Suprapubic skin (tissue), 4 donors: ENCODE measurements at places on chromosomes 2 and 18. TPM values are rescaled to one million over a fixed set of nuclear protein-coding genes. Genes with fewer than 3 reads are reported as not detected.

- no peaks in the 10 kb centered on the region for H3K27me3 ChIP-seq
- H3K27ac ChIP-seq: no peak overlapping the region
- H3K36me3 ChIP-seq: no peaks in the 10 kb centered on the region
- no peak for DNase-seq
- no peaks in the 10 kb centered on the region for H3K4me1 ChIP-seq
- no peak overlapping the region for H3K4me3 ChIP-seq
Observed at GRCh38 chr2:67871686-67872412, 191.0 kb downstream of the C1D start.

- DNase-seq: no peak
- H3K4me3 ChIP-seq: no peak overlapping the region
- no peaks in the 10 kb centered on the region for H3K4me1 ChIP-seq
- H3K27ac ChIP-seq: no peak overlapping the region
Observed at GRCh38 chr2:107418708-107419107, 408.0 kb upstream of the RGPD4 start.

- no peaks in the 10 kb centered on the region for H3K4me1 ChIP-seq
- H3K27me3 ChIP-seq: no peaks in the 10 kb centered on the region
- no peak overlapping the region for H3K27ac ChIP-seq
- no peaks in the 10 kb centered on the region for H3K36me3 ChIP-seq
- H3K4me3 ChIP-seq: no peak overlapping the region
- DNase-seq: no peak
Observed at GRCh38 chr2:127893494-127893893, 7.7 kb upstream of the AMMECR1L start.

GRCh38 chr2:205361272-205361671, 321.0 kb upstream of the NRP2 start:
- no peak overlapping the region for H3K27ac ChIP-seq
- H3K4me1 ChIP-seq: no peaks in the 10 kb centered on the region
- no peak overlapping the region for H3K4me3 ChIP-seq
- no peaks in the 10 kb centered on the region for H3K27me3 ChIP-seq
- no peak for DNase-seq
- no peaks in the 10 kb centered on the region for H3K36me3 ChIP-seq

DNA sequence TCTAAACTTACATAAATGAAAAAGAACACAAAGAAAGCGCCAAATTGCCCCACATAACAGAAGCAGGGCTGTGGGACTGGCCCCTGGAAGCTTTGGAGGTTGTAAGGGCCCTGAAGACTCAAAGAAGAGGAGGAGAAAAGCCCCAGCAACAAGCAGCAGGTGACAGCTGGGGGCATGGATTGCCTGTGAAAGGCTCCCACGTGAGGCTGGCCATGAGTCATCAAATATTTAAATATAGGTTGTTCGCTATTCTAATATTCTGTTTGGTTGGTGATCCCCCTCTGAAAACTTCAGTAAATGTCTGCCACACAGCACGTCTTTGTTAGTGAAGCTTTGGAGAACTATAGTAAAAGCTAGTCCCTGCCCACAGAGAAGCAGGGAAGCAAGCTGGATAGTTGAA, 132.4 kb downstream of the MREG start:
- H3K27me3 ChIP-seq: no peaks in the 10 kb centered on the region
- H3K4me3 ChIP-seq: no peak overlapping the region
- no peak overlapping the region for H3K27ac ChIP-seq
- H3K36me3 ChIP-seq: no peaks in the 10 kb centered on the region

- peaks cover 9% of the 10 kb centered on the region for H3K4me1 ChIP-seq
- H3K36me3 ChIP-seq: peaks cover 1% of the 10 kb centered on the region
- no peak overlapping the region for H3K27ac ChIP-seq
- H3K4me3 ChIP-seq: no peak overlapping the region
- DNase-seq: peak; percentile 58
- no peaks in the 10 kb centered on the region for H3K27me3 ChIP-seq
Observed at GRCh38 chr2:72127401-72128058, 20.1 kb downstream of the CYP26B1 start.

DNA sequence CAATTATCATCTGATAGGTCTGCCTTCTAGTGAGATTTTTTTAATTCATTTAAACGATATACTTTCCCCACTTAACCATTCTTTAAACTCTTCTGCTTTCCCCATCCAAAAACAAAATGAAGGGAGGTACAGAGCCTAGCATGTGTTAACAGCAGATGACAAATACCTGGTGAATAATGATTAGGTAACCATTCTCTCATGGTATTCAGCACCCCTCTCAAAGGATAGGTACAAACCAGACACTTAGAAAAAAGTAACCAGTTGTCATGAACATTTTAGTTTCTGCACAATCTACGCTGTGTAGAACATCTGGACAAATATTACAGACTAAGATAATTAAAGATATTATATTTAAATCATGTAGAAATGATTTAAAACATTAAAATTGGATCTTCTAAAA, 56.3 kb downstream of the DNAH7 start:
- no peaks in the 10 kb centered on the region for H3K27me3 ChIP-seq
- no peaks in the 10 kb centered on the region for H3K36me3 ChIP-seq
- no peak for DNase-seq
- no peak overlapping the region for H3K27ac ChIP-seq
- H3K4me1 ChIP-seq: no peaks in the 10 kb centered on the region

GRCh38 chr2:1538663-1539062, 125.4 kb downstream of the TPO start:
- H3K4me3 ChIP-seq: no peak overlapping the region
- peak; percentile 57 for DNase-seq
- H3K36me3 ChIP-seq: no peaks in the 10 kb centered on the region
- no peaks in the 10 kb centered on the region for H3K4me1 ChIP-seq

DNA sequence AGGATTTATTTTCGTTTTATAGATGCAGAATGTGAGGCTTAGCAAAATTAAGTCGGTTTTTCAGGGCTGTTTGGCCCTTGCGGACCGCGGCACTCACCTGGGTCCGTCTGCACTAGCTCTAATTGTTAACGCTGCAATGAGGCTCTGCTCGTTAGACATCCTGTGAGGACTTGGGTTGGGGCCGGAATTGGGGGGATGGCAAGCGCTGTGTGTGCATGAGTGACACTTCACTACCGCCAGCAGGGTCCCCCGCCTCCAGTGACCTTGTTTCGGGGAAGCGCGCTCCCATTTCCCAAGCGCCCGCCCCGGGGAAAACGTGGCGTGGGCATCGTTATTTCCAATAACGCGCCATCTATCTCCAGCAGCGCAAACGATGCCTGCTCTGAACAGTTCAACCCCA, 54.2 kb downstream of the KCNG2 start:
- H3K27ac ChIP-seq: no peak overlapping the region
- no peak overlapping the region for H3K4me3 ChIP-seq
- no peaks in the 10 kb centered on the region for H3K36me3 ChIP-seq
- peaks cover 6% of the 10 kb centered on the region for H3K27me3 ChIP-seq
- DNase-seq: no peak

DNA sequence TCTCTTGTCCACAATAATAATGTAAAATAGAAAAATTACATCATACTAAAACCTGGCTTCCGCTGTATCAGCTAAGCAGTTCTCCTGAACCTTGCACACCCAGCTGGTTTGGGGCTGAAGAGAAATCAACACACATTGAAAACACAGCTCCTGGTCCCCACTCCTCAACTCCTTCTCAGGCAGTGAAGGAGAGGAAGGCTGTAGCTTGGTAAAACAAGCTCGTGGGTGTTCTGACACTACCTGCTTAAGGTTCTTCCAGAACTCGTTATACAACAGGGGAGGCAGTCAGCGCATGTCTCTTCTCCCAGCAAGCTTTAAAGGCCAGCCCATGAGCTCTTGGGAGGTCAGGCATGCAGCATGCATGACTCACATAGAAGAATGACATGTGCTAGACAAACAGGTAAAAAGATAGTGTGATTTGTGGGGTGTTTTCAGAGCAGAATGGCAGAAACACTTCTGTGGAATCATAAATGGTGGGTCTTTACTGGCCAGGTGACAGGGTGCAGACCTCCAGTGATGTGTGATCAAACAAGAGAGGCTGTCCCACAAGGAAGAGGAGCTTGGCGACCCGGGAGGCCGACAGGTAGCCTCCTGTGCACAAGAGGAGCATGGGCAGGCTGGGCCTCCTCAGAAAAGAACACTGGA, 69.1 kb downstream of the UXS1 start:
- H3K4me1 ChIP-seq: peaks cover 19% of the 10 kb centered on the region
- no peak overlapping the region for H3K4me3 ChIP-seq
- no peak for DNase-seq
- peak overlapping the region; percentile 79 for H3K27ac ChIP-seq
- no peaks in the 10 kb centered on the region for H3K27me3 ChIP-seq
- peaks cover 19% of the 10 kb centered on the region for H3K36me3 ChIP-seq

GRCh38 chr2:239029958-239030357, 182.1 kb downstream of the TWIST2 start:
- H3K27ac ChIP-seq: no peak overlapping the region
- no peaks in the 10 kb centered on the region for H3K36me3 ChIP-seq
- H3K27me3 ChIP-seq: peaks cover 25% of the 10 kb centered on the region
- DNase-seq: peak; percentile 26
- peaks cover 10% of the 10 kb centered on the region for H3K4me1 ChIP-seq

- no peaks in the 10 kb centered on the region for H3K27me3 ChIP-seq
- no peak overlapping the region for H3K4me3 ChIP-seq
- DNase-seq: no peak
Observed at GRCh38 chr2:64850642-64851041, 138.6 kb upstream of the SLC1A4 start.

- peak; percentile 96 for DNase-seq
- peak overlapping the region; percentile 94 for H3K4me3 ChIP-seq
- H3K36me3 ChIP-seq: no peaks in the 10 kb centered on the region
- H3K27me3 ChIP-seq: no peaks in the 10 kb centered on the region
- H3K27ac ChIP-seq: peak overlapping the region; percentile 100
Observed at GRCh38 chr2:201118121-201118960, 2.4 kb downstream of the CFLAR start.

- H3K27me3 ChIP-seq: no peaks in the 10 kb centered on the region
- no peak overlapping the region for H3K4me3 ChIP-seq
- H3K4me1 ChIP-seq: peaks cover 10% of the 10 kb centered on the region
Observed at GRCh38 chr2:133602538-133602937, 34.3 kb upstream of the NCKAP5 start.

DNA sequence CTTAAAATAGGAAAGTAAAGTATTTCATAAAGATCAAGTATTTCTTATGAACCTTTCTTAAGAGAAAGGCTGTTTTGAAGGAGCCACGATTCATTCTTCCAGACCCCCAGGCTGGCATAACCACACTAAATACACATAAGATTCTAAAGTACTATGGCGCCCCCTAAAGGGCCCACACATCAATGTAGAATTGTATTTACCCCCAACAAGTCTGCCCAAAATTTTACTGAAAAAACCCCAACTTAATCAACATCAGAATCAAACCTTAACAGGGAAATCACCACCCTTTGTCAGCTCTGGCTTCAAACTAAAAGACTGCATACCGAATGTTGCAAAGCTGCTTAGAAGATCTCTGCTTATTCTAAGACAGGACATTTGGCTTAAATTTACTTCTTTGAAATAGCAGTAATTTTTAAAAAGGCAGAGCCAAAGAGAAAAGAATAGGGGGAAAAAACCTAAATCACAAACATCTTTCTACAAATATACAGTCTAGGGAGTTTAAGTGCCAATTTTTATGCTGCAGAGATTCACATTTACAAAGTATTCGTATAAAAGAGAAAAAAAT, 20.4 kb upstream of the BCL2 start:
- no peaks in the 10 kb centered on the region for H3K27me3 ChIP-seq
- no peak for DNase-seq
- no peak overlapping the region for H3K27ac ChIP-seq
- H3K4me1 ChIP-seq: peaks cover 16% of the 10 kb centered on the region
- peaks cover 61% of the 10 kb centered on the region for H3K36me3 ChIP-seq
- no peak overlapping the region for H3K4me3 ChIP-seq

DNA sequence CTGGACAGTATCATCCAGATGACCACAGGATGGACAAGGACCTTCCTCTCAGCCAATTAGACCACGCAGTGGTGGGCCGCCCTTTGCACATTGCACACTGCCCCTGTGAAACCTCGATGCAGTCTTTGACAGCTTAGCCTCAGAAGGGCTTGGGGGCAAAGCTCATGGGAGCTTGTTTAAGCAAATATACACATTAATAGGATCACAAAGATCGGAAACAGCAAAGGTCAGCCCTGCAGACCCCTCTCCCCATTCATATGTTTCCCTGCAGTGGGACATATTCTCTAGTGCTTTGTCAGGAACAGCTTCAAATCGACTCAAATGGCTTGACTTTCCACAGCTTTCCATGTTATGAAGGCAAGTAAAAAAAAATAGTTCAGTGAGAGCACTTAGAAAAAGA, 189.6 kb upstream of the LYPD1 start:
- no peak overlapping the region for H3K4me3 ChIP-seq
- no peaks in the 10 kb centered on the region for H3K4me1 ChIP-seq
- DNase-seq: no peak

DNA sequence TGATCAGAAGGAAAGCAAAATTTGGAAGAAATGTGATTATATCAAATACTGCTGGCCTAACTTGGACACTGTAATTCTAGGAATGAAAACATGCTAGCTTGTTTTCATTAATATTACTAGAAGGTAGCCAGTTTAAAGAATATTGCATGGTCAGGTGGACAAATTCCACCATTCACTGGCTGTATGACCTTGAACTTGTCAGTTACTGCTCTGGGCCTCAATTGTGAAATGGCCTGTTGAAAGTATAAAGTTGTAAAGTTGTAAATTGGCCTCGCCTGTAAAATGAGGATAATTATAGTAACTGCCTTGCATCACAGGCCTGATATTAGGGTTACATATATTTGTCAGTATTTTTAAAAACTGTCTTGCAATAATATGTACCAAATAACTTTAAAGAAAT, 398.4 kb upstream of the CHST9 start:
- no peaks in the 10 kb centered on the region for H3K27me3 ChIP-seq
- no peak overlapping the region for H3K4me3 ChIP-seq
- no peak for DNase-seq
- no peaks in the 10 kb centered on the region for H3K36me3 ChIP-seq
- H3K4me1 ChIP-seq: no peaks in the 10 kb centered on the region

GRCh38 chr2:22486343-22486742, 898.6 kb upstream of the KLHL29 start:
- H3K27ac ChIP-seq: no peak overlapping the region
- H3K36me3 ChIP-seq: no peaks in the 10 kb centered on the region
- H3K4me1 ChIP-seq: peaks cover 4% of the 10 kb centered on the region
- H3K27me3 ChIP-seq: no peaks in the 10 kb centered on the region
- no peak for DNase-seq

DNA sequence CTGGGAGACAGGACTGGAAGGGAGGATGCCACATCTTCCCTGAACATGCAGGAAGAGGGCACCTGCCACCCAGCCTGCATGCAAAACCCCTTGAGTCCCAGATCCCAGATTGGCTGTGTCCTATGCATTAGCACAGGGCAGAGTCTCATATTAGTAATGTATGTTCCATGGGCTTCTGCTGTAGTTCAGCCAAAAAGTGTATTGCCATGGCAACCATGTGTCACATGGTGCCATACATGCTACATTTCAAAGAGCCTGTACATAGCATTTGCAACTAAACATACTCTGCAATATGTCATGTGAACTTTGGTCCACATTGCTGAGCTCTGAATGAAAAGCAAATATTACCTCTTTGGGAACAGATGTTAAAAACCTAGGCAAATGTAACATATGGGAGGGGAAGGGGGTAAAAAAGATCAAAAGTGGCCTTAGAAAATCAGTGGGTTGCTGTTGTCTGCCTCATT, 78.4 kb downstream of the DPP4 start:
- H3K36me3 ChIP-seq: no peaks in the 10 kb centered on the region
- H3K4me3 ChIP-seq: no peak overlapping the region
- no peaks in the 10 kb centered on the region for H3K27me3 ChIP-seq
- no peaks in the 10 kb centered on the region for H3K4me1 ChIP-seq

The CHRNG gene
- total RNA-seq: not detected

The DTNA gene
- total RNA-seq: 3.0 TPM

The EFR3B gene
- 0.79 TPM for total RNA-seq

The FZD7 gene
- total RNA-seq: 31.3 TPM

The APCDD1 gene
- total RNA-seq: 308 TPM

The SLC4A5 gene
- 4.2 TPM for total RNA-seq

The LHCGR gene
- not detected for total RNA-seq

The CD8B2 gene
- not detected for total RNA-seq
